ENCODE measurements at places on chromosomes 6 and 20. TPM values are rescaled to one million over a fixed set of nuclear protein-coding genes. Genes with fewer than 3 reads are reported as not detected.

Gene RSPO3
- total RNA-seq: not detected

Gene THBS2
- total RNA-seq: 0.19 TPM

DNA sequence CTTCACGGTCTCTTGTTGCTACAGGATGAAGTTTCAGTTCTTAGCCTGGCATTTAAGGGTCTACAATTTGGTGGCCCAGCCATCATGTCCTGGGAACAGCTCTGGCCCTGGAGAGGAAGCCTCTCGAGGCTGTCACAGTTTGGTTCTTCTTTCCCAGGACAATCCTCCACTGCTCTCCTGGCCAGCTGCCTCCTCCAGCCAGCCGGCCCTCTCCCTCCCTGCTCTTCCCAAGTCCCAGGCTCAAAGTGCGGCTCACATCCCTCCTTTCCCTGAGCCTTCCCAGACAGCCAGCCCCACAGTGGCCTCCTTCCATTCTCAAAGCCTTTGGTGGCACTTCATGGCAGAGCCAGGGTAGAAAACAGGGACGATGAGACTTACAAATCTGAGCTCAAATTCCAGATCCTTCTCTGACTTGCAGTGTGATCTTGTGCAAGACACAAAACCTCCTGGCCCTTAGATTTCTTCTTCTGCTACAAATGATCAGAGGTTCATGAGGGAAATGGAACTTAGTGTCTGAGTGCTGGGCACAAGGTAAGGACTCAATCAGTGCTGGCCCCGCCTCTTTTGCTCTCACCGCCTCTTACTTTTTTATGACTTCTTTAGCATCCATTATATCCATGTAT, 223.8 kb upstream of the ECI2 start:
- DNase-seq: no peak

- no peak for DNase-seq
Observed at GRCh38 chr20:2527762-2528161, 8.6 kb upstream of the TMC2 start.

DNA sequence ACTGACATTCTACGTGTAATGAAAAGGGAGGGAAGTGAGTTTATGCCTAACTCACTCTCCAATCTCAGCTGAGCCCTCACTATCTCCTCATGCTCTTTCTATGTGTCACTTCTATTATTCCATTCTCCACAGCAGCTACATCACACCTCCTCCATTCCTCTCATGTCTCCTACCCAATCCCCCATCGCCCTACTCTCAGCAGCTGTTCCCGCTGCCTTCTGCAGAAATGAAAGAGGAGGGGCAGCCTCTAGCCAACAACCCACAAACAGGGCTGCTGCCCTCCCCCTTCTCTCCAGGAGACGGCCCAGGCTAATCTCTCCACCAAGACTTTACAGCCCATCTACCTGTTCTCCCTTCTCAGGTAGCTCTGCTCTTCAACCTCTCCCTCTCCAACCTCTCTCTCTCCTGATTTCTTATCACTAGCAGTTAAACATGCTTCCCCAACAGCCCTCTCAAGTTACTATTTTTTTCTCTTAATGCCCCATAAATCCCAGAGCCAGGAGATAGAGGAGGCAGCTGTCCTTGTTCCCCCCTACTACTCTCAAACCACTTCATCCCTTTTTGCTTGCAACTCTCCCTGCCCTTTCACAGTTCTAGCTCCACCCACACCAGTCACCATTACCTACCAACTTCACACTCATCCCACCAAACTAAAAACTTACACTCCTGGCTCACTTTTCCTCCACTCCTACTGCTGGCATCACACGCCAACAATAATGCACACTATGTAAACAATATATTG, 136.5 kb downstream of the BTBD9 start:
- DNase-seq: no peak

GRCh38 chr20:58361481-58362205, 27.4 kb upstream of the VAPB start:
- no peak for DNase-seq

- DNase-seq: no peak
Observed at GRCh38 chr6:143000811-143001210, 55.8 kb upstream of the HIVEP2 start.

- DNase-seq: no peak
Observed at GRCh38 chr6:15818491-15818890, 155.7 kb upstream of the DTNBP1 start.
